ENCODE measurements at places on chromosomes 6 and 20.

- DNase-seq: peak; percentile 35
Observed at GRCh38 chr6:170516783-170517616, 36.1 kb downstream of the PSMB1 start.

DNA sequence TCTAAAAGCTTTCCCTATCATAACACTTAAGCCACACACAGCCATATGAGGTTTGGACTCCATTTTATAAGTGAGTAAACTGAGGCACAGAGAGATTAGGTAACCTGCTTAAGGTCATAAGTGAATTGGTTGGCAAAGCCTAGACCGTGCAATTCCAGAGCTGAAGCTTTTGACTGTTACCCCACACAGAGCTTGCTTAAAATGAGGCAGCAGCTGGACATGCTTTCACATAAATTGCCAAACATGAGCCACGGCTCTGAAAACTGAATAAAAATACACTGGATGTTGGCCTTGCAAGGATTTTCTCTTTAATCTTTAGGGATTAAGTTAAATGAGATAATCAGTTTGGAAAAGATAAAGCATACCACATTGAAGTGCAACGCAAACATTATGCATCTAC is 2.5 kb downstream of the RIPOR2 start:
- DNase-seq: peak; percentile 46

DNA sequence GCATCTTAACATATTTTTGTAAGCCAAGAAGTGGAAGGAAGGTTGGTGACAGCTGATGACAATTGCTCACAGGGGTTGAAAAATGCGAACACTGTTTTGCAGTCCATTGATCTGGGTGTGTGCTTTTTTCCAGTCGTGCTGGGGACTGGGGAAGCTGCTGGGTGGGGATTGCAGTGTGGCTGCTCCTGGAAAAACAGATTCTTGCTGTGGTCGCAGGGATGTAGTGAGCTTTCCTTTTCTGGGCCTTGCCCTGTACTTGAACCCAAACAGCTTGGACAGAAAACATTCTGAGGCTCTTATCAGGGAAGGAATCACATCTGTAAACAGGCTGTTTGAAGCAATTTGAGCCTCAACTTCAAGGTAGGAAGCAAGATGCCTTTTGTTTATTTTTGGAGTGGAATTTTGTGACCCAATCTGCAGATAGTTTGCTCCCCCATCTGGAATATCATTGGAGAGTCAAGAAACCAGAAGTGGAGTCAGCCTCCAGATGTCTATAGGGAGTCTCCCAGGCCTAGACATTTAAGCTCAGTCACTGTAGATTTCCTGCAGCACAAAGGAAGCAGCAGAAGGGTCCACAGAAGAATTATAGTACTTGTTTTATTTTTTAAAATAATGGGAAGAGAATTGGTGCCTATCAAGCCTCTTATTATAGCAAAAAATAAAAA is 279.2 kb upstream of the FERMT1 start:
- DNase-seq: no peak

- no peak for DNase-seq
Observed at GRCh38 chr6:32954986-32955802, 2.3 kb upstream of the HLA-DMA start.

- no peak for DNase-seq
Observed at GRCh38 chr20:20580139-20580538, 132.3 kb downstream of the RALGAPA2 start.

GRCh38 chr6:24403501-24403824 is 727 bp downstream of the MRS2 start:
- DNase-seq: no peak

Data from lung (tissue), 17 donors.